ENCODE measurements at places on chromosomes 6 and 20. TPM values are rescaled to one million over a fixed set of nuclear protein-coding genes. Genes with fewer than 3 reads are reported as not detected.

ULBP2 gene
- 3.6 TPM for total RNA-seq

ZC2HC1B gene
- total RNA-seq = not detected

PEX7 gene
- 4.8 TPM for total RNA-seq

ULBP3 gene
- 2.9 TPM for total RNA-seq

EFCAB8 gene
- total RNA-seq = not detected

Data from A549 treated with GW870086 at 1 μM for 4 hours (cell line).